ENCODE measurements at places on chromosomes 4 and X. TPM values are rescaled to one million over a fixed set of nuclear protein-coding genes. Genes with fewer than 3 reads are reported as not detected.

The PITX2 gene
- polyA plus RNA-seq, result 1.2 TPM

The ETDB gene
- not detected for polyA plus RNA-seq

The PABPC1L2B gene
- polyA plus RNA-seq, result 0.03 TPM

The MAGEA2B gene
- not detected for polyA plus RNA-seq

The ZNF595 gene
- polyA plus RNA-seq, result 2.5 TPM

The APLN gene
- polyA plus RNA-seq, result 0.47 TPM

The CYP2U1 gene
- 0.69 TPM for polyA plus RNA-seq

The GLUD2 gene
- 0.60 TPM for polyA plus RNA-seq

The CT45A5 gene
- not detected for polyA plus RNA-seq

The RAB9B gene
- polyA plus RNA-seq, result 0.23 TPM

The SCFD2 gene
- polyA plus RNA-seq, result 7.3 TPM

The UCP1 gene
- not detected for polyA plus RNA-seq

The MAML3 gene
- polyA plus RNA-seq, result 4.2 TPM

The NAA11 gene
- polyA plus RNA-seq, result not detected

The TCEAL3 gene
- polyA plus RNA-seq, result 17.7 TPM

The TRIML2 gene
- not detected for polyA plus RNA-seq

The HTN1 gene
- not detected for polyA plus RNA-seq

The PDCL2 gene
- polyA plus RNA-seq, result not detected

Measured in sigmoid colon (tissue), 7 donors.